Cardiac muscle cell (in vitro differentiated cells and primary cell): ENCODE measurements at places on chromosomes 1 and 21.

- H3K27ac ChIP-seq, result no peak overlapping the region
- no peak for DNase-seq
- no peak overlapping the region for H3K4me3 ChIP-seq
- peaks cover 3% of the 10 kb centered on the region for H3K4me1 ChIP-seq
- H3K36me3 ChIP-seq, result no peaks in the 10 kb centered on the region
Measured at GRCh38 chr21:36759348-36760083, 60.6 kb downstream of the SIM2 start.

DNA sequence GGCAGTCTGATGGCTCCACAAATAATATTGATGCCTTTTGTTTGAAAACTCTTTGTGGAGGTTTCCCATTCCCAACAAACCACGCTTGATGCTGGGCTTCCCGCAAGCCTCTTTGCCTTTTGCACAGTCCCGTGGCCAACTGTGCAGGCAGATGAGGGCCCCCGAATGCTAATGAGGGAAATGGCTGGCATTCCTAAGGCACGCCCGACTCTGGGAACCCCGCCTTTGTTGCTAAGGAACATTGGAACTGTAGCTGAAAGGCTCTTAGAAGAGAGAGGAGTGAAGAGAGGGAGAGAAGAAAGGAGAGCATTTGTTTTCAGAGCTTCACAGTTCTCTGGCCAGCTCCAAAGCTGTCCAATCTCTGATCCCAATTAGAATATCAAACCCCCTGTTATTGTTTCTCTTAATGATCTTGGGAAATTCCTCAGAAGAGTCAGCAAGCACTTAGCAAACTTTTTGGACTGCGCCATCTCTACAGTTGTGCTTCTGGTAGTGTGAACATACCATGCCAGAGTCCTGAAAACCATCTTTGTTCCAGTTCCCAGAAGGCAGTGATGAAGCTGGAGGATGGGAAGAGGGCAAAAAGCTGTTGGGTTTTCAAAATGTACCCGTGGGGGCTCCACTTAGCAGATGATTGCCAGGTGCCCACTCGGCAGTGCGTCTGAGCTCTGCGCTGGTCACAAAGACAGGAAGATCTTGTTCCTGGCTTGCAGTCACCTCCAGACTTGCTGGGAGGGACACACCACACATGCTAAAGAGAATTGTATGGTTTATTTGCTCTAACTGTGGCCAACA lies 60.1 kb upstream of the CYP2J2 start:
- H3K36me3 ChIP-seq, result no peaks in the 10 kb centered on the region
- H3K27ac ChIP-seq, result no peak overlapping the region
- H3K4me3 ChIP-seq, result no peak overlapping the region
- no peak for DNase-seq
- H3K4me1 ChIP-seq, result no peaks in the 10 kb centered on the region
- no peaks in the 10 kb centered on the region for H3K27me3 ChIP-seq

- no peak overlapping the region for H3K4me3 ChIP-seq
- H3K36me3 ChIP-seq, result no peaks in the 10 kb centered on the region
- peaks cover 4% of the 10 kb centered on the region for H3K4me1 ChIP-seq
- no peak for DNase-seq
- no peaks in the 10 kb centered on the region for H3K27me3 ChIP-seq
Measured at GRCh38 chr1:40842691-40843090, 19.5 kb downstream of the CITED4 start.

- no peaks in the 10 kb centered on the region for H3K36me3 ChIP-seq
- H3K4me1 ChIP-seq, result no peaks in the 10 kb centered on the region
- no peak overlapping the region for H3K4me3 ChIP-seq
- no peak for DNase-seq
- H3K27me3 ChIP-seq, result peaks cover 27% of the 10 kb centered on the region
Measured at GRCh38 chr1:22319608-22320007, 132.0 kb upstream of the ZBTB40 start.

DNA sequence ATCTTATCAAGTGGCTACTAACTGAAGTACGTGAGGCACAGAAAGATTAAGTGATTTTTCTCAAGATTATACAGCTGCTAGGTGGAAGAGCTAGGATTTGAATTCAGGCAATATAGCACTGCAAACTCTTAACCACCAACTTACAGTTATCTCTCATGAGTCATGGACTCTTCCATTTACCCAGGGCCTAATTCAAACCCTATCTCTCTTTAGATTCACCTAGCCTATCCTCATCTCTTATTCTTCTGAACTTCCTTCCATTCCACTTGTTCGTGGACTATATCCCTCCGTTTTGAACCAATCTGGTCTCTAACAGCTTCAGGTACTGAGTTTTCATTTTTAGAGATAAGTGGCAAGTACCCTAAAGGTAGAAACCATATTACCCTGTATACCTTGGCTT lies 92.8 kb upstream of the DMRTA2 start:
- no peak for DNase-seq
- no peaks in the 10 kb centered on the region for H3K27me3 ChIP-seq
- H3K36me3 ChIP-seq, result no peaks in the 10 kb centered on the region
- H3K27ac ChIP-seq, result no peak overlapping the region
- H3K4me3 ChIP-seq, result no peak overlapping the region

DNA sequence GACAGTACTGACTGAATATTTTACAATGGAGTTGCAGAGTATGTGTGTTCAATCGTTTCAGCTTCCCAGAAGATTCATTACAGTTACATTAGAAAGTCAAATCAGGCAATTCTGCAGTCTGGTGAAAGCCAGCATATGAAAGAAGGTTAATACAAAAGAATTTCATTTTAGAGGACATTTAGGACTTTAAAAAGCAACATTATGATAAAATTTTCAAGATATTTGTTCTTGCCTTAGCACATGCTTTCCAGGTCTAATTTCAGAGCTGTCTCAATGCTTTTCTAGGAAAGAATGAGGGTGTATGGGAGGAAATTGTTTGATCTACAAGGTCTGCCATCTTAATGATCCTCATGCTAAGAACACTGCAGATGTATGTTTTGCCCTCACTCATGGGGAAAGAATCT lies 63.2 kb downstream of the RERE start:
- H3K4me3 ChIP-seq, result no peak overlapping the region
- H3K27ac ChIP-seq, result peak overlapping the region; percentile 27
- no peaks in the 10 kb centered on the region for H3K27me3 ChIP-seq
- peaks cover 37% of the 10 kb centered on the region for H3K4me1 ChIP-seq
- no peak for DNase-seq
- H3K36me3 ChIP-seq, result no peaks in the 10 kb centered on the region

DNA sequence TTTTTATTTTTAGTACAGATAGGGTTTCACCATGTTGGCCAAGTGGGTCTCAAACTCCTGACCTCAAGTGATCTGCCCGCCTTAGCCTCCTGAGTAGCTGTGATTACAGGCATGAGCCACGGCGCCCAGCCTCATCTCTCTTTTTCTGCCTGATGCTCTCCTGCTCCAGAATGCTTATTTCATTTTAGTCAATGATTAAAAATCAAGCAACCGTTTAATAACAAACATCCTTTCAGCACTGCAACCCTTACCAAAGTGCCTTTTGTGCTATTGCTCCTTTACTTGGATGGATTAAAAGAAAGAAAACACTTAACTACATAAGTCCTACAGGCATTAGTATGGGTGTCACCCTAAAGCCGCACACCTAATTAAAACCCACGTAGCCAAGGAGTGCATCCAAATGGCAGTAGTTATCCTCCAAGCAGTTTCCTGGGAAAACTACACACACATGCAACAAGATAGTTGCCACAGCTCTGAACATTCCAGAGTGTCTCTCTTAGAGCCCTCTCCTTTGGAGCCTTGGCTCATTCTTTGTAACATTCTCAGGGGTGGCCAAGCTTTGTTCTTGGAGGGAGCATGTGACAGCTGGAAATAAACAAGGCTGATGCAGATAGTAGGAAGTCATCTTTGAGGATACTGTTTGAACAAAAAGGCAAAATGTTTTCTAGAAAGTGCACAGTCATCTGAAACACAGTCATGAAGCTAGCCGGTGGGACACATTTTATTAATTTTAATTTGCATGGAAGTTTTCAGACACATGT lies 51.2 kb downstream of the KCNJ15 start:
- no peaks in the 10 kb centered on the region for H3K36me3 ChIP-seq
- DNase-seq, result peak; percentile 70
- H3K4me1 ChIP-seq, result peaks cover 2% of the 10 kb centered on the region
- H3K27ac ChIP-seq, result no peak overlapping the region
- H3K27me3 ChIP-seq, result no peaks in the 10 kb centered on the region
- no peak overlapping the region for H3K4me3 ChIP-seq

GRCh38 chr1:230210326-230210980 lies 143.4 kb downstream of the GALNT2 start:
- no peak overlapping the region for H3K4me3 ChIP-seq
- H3K4me1 ChIP-seq, result peaks cover 49% of the 10 kb centered on the region
- peak; percentile 40 for DNase-seq
- no peaks in the 10 kb centered on the region for H3K27me3 ChIP-seq

DNA sequence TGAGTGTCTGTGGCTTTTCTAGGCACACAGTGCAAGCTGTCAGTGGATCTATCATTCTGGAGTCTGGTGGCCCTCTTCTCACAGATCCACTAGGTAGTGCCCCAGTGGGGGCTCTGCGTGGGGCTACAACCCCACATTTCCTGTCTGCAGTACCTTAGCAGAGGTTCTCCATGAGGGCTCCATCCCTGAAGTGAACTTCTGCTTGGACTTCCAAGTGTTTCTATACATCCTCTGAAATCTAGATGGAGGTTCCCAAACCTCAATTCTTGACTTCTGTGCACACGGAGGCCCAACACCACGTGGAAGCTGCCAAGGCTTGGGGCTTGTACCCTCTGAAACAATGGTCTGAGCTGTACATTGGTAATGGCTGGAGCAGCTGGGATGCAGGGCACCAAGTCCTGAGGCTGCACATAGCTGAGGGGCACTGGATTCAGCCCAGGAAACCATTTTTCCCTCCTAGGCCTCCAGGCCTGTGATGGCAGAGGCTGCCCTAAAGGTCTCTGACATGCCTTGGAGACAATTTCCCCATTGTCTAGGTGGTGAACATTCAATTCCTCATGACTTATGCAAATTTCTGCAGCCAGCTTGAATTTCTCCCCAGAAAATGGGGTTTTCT lies 29.2 kb upstream of the TSNAX start:
- no peak overlapping the region for H3K27ac ChIP-seq
- no peaks in the 10 kb centered on the region for H3K27me3 ChIP-seq
- H3K4me3 ChIP-seq, result no peak overlapping the region

DNA sequence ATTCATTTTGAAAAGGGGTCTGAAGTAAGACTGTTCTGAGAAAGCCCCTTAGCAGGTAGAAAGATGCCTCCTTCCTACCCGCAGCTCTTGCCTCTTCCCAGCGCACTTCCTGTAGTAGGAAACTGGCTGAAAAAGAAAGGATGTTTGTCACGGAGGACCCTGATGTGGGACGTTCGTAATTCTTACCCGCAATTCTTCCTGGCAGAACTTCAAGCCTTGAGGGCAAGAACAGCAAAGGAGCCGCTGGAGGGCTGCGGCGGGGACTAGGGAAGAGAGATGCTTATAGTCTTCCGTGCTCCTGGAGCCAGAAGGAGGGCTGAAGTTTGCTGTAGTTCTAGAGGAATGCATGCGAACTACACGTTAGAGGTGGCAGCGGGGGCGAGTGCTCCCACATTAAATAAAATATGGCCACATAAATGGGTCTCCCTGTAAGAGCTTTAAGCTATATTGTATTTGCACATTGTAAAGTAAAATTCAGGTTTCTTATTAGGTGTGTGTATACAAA lies 6.3 kb downstream of the C1orf53 start:
- no peak for DNase-seq
- peaks cover 100% of the 10 kb centered on the region for H3K27me3 ChIP-seq
- H3K36me3 ChIP-seq, result no peaks in the 10 kb centered on the region
- H3K4me3 ChIP-seq, result no peak overlapping the region
- H3K4me1 ChIP-seq, result peaks cover 5% of the 10 kb centered on the region

GRCh38 chr1:41586230-41586629 lies 101.7 kb upstream of the EDN2 start:
- H3K36me3 ChIP-seq, result no peaks in the 10 kb centered on the region
- no peak overlapping the region for H3K4me3 ChIP-seq
- no peak overlapping the region for H3K27ac ChIP-seq
- no peak for DNase-seq
- H3K4me1 ChIP-seq, result no peaks in the 10 kb centered on the region

DNA sequence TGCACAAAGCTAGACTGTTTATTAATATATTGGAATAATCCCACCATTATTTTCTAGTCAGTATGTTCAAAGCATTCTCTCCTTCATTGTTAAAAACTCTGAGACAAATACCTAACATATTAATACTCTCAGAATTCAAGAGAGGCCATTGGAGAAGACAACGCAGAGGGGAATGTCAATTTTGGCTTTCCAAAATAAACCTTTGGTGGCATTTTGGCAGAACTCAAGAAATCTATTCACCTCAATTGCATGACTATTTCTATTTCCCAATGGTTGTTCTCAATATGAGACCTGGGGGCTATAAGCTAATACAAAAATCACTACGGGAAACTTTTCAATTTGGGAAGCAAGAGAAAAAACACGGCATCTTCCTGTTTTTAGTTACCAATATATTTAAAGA lies 58.5 kb downstream of the RUSC1 start:
- no peak for DNase-seq
- H3K27me3 ChIP-seq, result no peaks in the 10 kb centered on the region
- H3K27ac ChIP-seq, result no peak overlapping the region
- H3K36me3 ChIP-seq, result peaks cover 53% of the 10 kb centered on the region
- H3K4me1 ChIP-seq, result no peaks in the 10 kb centered on the region

DNA sequence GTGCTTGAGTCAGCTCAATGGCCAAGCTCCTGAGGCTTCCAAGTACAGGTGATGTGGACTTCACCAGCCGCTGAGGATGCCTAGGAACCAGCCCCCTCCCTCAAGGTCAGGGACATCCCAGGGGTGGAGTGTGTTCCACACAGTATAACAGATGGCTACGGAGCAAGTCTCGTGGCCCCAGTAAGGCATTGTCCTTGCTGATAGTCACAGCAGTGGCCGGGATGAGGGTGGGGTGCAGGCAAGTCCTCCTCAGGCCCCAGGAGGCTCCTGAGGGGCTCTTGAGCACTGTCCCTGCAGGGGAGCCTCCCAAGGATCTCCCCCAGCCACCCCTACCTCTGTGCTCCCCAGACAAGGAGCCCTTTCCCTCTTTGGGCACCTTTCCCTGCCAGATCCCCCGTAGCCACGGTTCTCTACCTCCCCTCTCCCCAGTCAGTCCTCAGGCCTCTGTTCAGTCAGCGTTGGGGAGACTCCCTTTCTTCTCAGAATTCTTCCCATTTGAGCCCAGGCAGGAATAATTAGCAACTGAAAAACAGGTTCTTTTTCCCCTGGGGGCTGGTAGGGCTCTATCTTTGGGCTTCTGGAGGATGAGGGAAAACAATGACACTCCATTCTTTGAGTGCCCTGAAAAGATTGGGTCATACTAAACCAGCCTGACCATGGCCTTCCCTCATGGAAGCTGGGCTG lies 7.1 kb upstream of the THEM5 start:
- no peaks in the 10 kb centered on the region for H3K36me3 ChIP-seq
- no peak overlapping the region for H3K27ac ChIP-seq
- DNase-seq, result no peak
- H3K27me3 ChIP-seq, result no peaks in the 10 kb centered on the region
- no peak overlapping the region for H3K4me3 ChIP-seq
- peaks cover 3% of the 10 kb centered on the region for H3K4me1 ChIP-seq

- peaks cover 7% of the 10 kb centered on the region for H3K27me3 ChIP-seq
- no peaks in the 10 kb centered on the region for H3K4me1 ChIP-seq
- no peak overlapping the region for H3K4me3 ChIP-seq
Measured at GRCh38 chr21:36186506-36187399, 30.1 kb downstream of the DOP1B start.
